Stimulated activated CD4-positive, alpha-beta T cell treated with anti-CD3 and anti-CD28 coated beads, Interleukin-12 subunit alpha, Interleukin-12 subunit beta, amount 100 ng/mL, for 24 hours (primary cell): ENCODE measurements at places on chromosomes 5 and 9.

GRCh38 chr5:159640446-159640845 lies 275.8 kb upstream of the ADRA1B start:
- DNase-seq = no peak

DNA sequence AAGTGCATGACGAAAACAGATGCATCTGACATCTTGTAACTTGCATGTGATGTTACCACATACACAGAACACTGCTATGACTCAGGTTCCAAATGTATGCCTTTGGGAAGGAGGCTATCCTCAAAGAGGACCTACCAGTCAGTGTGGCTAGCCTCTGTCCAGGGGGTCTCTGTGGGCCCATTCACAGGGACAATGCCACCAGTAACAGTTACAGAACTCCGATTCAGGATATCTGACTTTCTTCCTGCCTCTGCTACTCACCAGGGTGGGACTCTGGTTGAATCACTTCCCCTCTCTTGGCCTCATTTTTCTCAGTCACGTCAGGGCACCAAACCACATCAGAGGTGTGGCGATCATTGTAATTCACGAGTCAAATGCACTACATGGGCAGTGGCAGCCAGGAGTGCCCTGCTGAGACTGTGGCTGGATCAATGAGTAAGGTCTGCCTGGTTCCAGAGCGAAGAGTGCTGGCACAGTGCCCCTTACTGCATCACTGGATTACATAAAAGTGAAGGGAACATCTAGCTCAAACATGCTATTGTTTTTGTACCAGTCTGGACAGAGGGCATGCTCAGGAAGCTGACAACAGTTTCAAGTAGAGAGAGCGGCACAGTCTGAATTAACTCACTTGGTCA lies 13.2 kb downstream of the ATOX1 start:
- DNase-seq = no peak

DNA sequence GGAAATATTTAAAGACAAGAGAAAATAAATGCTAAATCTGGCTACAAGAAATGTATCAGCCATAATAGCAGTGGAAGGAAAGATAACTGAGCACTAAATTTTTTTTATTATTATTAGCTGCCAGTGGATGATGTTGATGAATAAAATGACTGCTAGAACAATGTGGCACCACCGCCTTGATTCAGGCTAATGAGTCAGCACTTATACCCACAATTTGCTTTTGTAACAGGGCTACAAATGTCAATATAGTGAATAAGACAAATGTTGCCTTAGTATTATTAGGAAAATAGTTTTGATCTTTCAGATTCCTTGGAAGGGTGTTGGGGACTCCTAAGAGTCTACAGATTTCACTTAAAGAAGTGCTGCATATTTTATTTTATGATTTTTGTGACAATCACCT lies 555.2 kb upstream of the GRAMD2B start:
- DNase-seq = no peak

- no peak for DNase-seq
These were observed 260.7 kb upstream of the KCNN2 start for GRCh38 chr5:114101153-114101552.

GRCh38 chr5:88979244-88979643 lies 96.3 kb upstream of the MEF2C start:
- no peak for DNase-seq

- DNase-seq = no peak
These were observed 29.0 kb downstream of the TXNDC8 start for GRCh38 chr9:110308633-110309038.

DNA sequence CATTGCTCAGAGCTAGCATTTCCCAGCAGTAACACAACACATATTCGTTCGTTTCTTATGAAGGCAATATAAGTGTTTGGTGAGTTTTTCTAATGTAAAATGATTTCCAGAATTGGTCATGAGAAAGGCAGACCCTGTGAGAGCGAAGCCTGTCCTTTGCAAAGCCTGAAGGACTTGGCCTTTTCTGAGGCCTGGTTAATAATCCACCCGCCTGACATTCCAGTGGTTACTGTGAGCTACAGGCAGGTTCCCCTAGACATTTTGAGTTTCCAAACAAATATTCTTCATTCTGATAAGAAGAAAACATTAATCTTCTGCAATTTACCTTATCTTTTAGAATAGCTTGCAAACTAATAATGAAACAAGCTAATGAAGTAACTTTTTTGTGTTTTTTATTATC lies 38.0 kb downstream of the ADAMTS16 start:
- DNase-seq = no peak

- no peak for DNase-seq
These were observed 68.0 kb downstream of the ZNF608 start for GRCh38 chr5:124678468-124678867.

GRCh38 chr5:58156361-58156760 lies 303.5 kb downstream of the PLK2 start:
- DNase-seq = no peak

GRCh38 chr9:72980600-72981265 lies 27.9 kb upstream of the ALDH1A1 start:
- no peak for DNase-seq
